Cardiac muscle cell (in vitro differentiated cells and primary cell): ENCODE measurements at places on chromosomes 2 and 18. TPM values are rescaled to one million over a fixed set of nuclear protein-coding genes. Genes with fewer than 3 reads are reported as not detected.

Gene SLC4A5
- 1.5 and 3.3 TPM in 2 replicates for polyA plus RNA-seq

Gene IKZF2
- 3.1 and 5.5 TPM in 2 replicates for polyA plus RNA-seq

- DNase-seq, result no peak
These were observed 205.4 kb downstream of the PTPRM start for GRCh38 chr18:7772510-7772888.

DNA sequence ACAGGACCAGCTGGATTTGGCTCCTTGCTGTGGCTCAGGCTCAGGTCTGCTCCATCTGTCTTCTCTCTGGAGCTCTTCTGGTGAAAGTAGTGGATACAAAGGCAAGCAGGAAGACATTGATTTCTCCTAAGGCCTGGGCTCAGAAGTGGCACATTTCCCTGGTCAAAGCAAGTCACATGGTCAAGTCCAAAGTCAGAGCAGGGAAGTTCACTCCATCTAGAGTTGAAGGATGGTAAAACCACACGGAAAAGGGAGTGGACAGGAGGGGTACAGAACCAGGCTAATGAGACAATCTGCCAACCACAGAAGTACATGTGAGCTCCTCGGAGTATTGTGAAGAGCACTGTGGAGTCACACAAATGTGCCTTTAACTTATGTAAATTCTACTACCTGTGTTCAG is 66.1 kb downstream of the MARCO start:
- DNase-seq, result peak; percentile 16

GRCh38 chr18:12839057-12839525 is 44.9 kb downstream of the PTPN2 start:
- no peak for DNase-seq

Gene CCDC195
- not detected in 2 replicates for polyA plus RNA-seq

DNA sequence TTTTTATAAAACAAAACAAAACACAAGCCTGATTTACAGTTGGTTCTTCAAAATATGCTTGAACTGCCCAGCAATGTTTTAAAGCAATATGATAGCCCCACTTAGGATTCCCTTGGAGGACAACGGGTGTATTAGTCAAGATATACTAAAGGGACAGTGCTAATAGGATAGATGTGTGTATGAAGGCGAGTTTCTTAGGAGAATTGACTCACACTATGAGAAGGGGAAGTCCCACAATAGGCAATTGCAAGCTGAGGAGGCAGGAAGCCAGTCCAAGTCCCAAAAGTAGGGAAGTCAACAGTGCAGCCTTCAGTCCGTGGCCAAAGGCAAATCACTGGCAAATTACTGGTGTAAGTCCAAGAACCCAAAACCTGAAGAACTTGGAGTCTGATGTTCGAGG is 167.9 kb downstream of the CBLN2 start:
- no peak for DNase-seq

Gene CYS1
- 0.10 and 1.1 TPM in 2 replicates for polyA plus RNA-seq

GRCh38 chr2:113228351-113228750 is 50.4 kb downstream of the PAX8 start:
- no peak for DNase-seq
